IPS-NIHi11 (cell line): ENCODE measurements at places on chromosomes 13 and 19.

DNA sequence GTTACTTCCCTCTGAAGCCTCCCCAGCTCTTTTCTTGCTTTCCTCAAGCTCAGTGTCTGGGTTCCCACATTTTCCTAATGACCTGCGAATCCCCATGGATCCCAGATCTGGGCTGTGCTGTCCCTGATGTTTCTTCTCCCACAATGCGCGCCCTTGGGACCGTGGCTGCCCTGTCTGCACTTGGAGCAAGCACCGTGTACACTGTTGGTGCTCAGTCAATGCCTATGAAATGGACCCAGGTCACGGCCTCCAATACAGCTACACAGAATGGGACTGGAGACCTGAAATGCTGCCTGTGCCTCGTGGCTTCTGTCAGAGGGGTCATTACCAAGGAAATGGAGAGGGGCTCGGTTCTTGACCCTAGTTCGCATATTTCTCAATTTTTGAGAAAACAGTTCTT, 160.1 kb upstream of the SOX1 start:
- DNase-seq: no peak

GRCh38 chr13:110592665-110593064, 22.7 kb upstream of the NAXD start:
- no peak for DNase-seq

DNA sequence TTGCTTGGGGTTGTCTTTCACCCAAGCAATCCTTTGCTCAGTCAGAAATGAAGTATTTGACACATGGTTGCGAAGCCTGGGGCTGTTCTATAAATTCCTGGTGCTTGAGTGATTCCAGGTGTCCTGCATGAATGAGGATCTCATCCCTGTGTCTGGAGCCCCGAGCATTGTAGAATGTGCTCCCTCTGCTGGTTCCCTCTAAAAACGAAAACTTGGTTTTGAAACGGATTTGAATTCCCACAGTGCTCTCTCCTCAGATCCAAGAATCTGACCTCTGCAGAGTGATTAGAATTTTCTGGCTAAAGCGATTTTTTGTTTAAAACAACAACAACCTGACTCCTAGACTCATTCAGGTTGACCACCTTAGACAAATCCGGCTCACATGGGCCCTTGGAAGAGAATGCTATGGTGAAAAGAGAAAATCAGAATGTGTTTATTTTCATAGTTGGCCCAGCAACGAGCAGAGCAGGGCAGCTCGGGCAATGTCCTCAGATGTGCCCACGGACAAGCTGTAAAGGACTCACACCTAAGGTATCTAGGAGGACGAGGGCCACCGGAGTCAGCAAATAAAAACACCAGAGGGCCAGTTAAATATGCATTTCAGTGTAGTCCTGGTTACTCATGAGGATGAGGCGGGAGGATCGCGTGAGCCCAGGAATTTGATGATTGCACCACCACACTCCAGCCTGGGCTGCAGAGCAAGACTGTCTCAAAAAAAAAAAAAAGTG, 8.7 kb upstream of the ATP12A start:
- peak; percentile 80 for DNase-seq

GRCh38 chr13:94192431-94192975, 287.0 kb downstream of the DCT start:
- peak; percentile 59 for DNase-seq

DNA sequence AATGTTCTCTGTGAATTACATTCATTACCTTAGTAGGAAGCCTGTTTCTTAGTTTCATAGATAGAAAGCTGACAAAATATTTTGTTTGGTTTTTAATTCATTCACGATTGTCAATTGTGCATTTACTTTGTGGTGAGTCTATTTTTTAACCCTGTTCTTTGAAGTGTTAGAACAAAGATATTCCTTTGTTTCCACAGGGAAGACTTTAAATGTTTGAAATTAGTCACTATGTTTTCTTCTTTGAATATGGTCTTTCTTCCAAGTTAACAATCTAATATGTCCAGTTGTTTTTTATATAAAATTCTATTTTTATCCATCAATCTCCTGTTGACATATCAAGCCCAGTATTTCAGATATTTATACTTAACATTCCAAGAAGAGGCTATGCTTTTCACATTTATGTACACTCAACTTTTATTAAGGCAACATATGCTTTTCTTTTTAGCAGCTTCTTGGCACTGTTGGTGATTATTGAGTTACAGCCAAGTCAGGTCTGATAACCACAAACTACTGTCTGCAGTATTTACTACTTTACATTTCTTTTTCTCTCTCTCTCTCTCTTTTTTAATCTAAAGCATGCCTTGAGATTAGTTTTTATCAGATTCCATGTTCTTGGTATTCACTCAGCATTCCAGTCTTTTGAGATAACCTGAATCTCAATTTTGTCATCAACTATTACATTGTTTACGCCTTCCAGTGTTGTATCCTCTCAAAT, 812.8 kb upstream of the SLC10A2 start:
- DNase-seq: no peak
